Keratinocyte (primary cell): ENCODE measurements at places on chromosomes 2 and 18.
A peak's percentile ranks its signal among the peaks of the same experiment; 100 is the strongest.

DNA sequence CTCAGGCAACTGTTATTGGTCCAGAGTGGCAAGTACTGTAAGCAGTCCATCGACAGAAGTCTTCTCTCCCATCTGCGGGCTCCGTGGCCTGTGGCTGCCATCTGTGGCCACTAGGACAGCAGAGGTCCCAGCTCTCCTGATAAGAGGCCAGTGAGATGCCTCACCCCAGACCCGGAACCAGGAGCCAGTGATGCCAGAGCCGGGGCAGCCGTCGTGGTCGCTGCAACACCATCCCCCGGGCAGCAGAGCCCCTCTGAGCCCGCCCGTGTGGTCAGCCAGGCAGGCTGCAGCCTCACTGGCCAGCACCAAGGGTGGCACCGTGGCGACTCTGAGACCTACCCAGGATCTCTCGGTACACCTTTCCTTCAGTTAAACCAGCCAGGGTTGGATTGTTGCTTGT lies 8.7 kb downstream of the GPR148 start:
- DNase-seq = no peak

DNA sequence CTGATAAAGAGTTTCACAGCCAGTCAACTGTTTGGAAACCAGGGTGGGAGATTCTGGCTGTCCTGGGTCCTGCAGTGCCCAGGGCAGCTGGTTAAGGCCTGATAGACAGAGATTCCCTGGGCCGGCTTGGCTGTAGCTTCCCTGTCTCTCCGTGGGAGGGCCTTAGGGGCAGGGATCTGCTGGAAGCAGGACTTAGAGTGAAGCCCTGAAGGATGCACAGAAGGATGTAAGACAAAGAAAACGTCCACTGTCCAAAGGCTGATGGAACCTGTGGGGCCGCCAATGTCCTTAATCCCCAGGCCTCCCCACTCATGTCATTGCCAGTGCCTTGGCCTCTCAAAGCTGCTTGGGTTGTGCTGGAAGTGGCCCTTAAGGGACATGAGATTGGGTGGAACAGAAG lies 33.0 kb downstream of the MROH2A start:
- no peak for DNase-seq

DNA sequence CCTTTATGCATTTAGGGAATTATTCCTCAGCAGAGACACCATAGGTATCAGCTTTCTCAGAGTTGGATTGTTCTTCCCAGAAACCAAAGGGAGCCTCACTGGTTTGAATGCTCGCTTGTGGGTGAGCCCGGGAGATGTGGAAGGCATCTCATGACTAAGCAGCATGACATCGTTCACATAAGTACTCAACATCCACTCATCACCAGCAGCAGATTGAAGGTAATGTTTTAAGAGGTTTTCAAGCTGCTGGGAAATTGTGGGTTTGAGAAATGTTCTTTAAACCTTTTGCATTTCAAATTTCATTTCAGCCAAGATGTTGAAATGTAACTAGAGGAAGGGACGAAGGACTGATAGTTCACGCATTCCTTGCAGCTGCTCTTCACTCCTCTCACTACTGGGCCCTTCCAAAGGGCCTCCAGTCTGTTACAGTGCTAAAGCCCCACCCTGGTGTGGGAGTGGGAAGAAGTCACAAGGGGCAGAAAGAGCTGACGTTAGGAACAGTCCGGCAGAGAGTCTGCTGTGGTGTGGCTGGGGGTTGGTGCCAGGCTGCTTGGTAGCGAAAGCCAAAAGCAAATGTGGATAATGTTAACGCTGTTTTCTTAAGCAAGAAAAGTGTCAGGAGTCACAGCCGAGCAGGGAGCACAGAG lies 324.5 kb upstream of the EPHA4 start:
- no peak for DNase-seq

DNA sequence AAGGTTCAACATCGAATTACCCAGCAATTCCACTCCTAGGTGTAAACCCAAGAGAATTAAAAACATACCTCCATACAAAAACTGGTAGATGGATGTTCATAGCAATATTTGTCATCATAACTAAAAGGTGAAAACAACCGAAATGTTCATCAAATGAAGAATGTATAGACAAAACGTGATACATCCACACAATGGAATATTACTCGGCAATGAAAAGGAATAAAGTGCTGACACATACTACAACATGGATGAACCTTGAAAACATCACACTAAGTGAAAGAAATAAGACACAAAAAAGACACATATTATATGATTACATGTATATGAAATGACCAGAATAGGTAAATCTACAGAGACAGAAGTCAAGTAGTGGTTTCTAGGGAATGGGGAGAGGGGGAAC lies 20.6 kb upstream of the CHMP1B start:
- no peak for DNase-seq

DNA sequence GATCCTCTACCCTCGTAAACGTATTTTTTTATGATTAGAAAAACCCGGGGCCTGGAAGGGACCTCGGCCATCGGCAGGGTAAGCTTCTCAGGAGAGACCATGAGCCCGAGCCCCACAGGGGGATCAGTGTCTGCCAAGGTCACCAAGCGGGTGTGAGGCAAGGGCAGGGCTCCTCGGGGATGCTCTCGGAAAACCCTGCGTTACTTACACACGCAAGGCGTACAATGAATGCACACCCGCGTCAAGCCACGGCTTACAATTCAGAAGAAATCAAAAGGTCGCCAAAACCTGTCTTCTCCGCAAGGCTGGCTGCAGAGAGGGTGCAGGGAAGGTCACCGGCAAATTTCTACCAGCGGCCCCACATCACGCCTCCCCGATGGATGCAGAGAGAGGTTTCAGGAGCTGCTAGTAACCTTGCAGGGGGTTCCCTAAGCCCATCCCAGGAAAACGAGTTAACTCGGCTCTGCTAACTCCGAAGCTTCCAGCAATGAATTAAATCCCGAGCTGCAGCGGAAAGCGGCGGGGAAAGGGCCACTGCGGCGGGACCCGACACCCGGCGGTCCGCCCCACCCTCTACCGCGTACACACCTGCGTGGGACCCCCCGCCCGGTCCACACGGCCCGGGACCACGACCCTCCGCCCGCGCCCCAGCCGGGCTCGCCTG lies 638 bp downstream of the ST3GAL5 start:
- DNase-seq = no peak

DNA sequence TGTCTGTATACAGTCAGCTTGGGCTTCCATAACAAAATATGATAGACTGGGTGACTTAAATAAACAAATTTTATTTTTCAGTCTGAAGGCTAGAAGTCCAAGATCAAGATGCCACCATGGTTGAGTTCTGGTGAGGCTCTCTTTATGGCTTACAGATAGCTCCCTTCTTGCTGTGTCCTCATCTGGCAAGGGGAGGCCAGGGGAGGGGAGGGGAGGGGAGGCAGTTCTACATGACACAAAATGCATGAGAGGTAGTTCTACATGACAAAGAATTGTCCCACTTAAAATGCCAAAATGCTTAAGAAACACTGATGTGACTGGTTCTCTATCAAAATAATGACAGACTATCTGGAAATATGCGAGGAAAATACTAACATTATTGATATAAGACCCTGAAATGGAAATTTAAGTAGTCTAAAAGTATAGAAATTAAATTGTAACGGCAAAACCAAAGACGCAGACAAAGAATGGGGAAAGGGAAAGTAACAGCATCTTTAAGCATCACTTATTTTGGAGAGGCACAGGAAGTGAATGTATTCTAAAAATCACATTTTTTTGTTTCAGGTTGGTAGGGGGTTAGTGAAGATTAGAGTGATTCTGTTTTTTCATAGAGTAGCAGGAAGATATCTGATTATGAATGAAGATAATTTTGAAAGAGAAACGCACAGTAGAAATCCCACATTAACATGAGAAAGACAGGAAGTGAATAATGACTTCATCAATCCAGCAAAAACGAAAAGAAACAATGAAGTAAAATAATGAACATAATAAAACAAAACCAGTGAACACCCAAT lies 131.4 kb downstream of the STRN start:
- DNase-seq = no peak

- DNase-seq = no peak
These were observed 259.7 kb upstream of the RBMS1 start for GRCh38 chr2:160753331-160753654.

DNA sequence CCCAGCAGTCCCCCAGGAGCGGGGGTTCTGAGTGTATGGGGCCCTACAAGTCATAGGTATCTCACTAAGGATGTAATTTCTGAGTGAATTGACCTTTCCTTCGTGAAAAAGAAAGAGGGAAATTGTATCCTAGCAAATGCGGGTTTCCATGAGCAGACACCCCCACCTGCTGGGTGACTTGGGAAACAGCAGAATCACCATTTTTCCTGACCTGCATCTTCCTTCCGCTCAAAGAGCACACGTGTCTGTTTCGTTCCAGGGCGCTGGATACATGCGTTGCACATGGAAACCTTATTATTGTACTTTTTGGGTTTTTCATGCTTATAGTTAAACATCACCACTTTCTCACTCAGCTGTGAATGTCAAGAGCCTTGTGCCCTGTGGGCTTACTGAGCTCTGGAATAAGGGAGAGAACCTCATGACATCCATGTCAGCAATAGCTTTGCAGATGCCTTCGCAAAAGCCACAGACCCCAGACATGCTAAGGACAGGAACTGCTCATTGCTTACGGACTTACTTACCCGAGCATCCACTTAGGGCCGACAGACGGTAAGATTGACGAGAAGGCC lies 132.8 kb downstream of the TPO start:
- DNase-seq = peak; percentile 11

- DNase-seq = no peak
These were observed 416.1 kb downstream of the RNF144A start for GRCh38 chr2:7333189-7333765.

GRCh38 chr2:9378433-9379390 lies 44.6 kb downstream of the ITGB1BP1 start:
- DNase-seq = no peak

DNA sequence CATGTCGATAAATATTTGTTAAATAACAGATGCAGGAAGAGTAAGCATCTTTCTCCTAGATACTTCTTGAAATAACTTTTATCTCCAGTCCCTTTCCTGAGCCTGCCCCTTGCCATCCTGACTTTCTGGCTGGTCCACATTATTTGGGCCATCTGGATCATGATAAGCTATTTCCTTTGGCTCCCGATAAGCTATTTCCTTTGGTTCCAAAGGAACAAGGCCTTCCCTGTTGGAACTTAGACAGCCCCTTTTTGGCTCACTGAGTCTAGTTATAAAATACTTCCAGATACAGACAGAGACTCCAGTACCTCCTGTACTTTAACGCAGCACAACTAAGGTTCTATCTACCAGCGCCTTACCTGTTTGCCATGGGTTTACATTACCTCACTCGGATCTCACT lies 205.3 kb upstream of the CCDC150 start:
- DNase-seq = no peak

DNA sequence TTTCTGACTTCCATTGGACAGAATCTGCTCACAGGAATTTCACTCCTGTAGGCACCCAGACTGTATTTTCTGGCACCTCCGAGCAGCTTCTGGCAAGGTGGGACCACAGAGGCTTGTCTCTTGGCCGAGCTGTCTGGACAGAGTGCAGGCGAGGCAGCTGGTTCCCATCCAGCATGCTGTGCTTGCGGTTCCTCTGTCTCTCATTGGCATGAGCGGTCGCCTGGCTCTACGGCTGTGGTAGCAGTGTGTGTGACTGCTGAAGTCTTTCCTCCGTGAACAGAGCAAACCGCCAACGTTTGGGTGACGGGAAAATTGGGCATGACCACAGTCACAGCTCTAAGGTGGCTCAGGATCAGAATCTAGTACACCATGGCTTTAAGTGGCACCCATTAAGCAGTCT lies 411.7 kb upstream of the NETO1 start:
- DNase-seq = no peak
